Hematopoietic multipotent progenitor cell treated with erythropoietin and hydrocortisone succinate and interleukin-3 and kit ligand, for 6 days (in vitro differentiated cells): ENCODE measurements at places on chromosomes 13 and 19.
A peak's percentile ranks its signal among the peaks of the same experiment; 100 is the strongest.

DNA sequence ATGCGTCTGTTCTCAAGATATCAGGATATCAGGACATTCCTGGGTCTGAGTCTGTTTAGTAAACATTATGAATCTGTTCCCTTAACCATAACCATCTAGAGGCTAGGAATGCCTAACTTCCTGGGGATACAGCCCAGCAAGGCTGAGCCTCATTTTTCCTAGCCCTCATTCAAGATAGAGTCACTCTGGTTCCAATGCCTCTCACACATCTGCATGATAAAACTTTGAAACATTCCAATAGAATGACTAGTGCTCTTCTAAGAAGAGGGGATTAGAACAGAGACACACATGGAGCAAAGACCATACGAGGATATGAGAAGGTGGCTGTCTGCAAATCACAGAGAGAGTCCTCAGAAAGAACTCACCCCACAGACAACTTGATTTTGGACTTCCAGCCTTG, 20.6 kb upstream of the CABP5 start:
- no peak for DNase-seq

GRCh38 chr13:110162053-110162452, 144.9 kb downstream of the COL4A1 start:
- DNase-seq, result no peak

DNA sequence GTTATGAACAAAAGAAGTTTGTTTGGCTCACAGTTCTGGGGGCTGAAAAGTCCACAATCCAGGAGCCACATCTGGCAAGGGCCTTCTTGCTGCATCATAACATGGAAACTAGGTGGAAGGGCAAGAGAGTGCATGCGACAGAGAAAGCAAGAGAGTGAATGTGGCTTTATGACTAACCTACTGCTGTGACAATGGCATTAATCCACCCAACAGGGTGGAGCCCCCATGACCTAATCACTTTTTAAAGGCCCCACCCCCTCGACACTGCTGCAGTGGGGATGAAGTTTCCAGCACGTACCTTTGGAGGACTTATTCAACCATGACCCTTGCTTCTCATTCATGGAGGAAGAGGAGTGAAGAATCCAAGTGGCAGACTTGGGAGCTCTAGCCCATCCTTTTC, 30.0 kb upstream of the RFXAP start:
- DNase-seq, result peak; percentile 5

DNA sequence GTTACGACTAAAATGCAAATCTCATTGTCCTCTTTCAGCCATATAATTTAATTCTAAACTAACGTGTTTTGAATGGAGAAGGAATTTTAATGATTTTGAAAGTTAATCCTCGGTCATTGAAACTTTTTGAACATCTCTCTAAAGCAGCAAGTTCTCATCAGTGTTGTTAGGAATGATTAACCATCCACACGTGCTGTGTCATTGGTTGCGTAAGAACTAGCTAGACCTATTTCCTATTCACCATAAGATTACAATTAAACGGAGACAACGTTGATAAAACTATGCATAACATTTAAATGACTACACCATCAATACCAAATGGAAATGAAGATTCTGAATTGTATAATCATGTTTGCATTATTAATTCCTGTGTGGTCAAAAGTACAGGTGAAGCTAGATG, 155.6 kb upstream of the IRS2 start:
- DNase-seq, result peak; percentile 8

GRCh38 chr13:75652726-75653125, 16.6 kb downstream of the LMO7 start:
- DNase-seq, result no peak

DNA sequence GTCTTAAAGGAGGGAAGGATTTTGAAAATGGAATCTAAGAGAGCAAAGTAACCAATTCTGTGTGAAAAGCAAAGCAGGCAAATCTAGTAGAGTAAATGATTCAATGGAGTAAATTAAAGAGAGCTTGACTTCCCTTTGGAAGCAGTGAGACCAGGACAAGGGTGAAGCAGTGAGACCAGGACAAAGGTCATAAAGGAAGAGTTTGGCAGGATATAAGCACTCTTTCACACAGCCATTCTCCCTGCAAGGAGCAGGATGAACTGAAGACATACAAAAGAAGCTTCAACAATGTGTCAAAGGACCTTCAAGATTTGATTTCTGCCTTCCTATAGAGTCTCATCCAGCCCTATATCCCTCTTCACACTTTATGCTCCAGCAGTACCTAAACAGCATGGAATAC, 123.8 kb downstream of the ENOX1 start:
- DNase-seq, result no peak
